ENCODE measurements at places on chromosomes 16 and 17.

DNA sequence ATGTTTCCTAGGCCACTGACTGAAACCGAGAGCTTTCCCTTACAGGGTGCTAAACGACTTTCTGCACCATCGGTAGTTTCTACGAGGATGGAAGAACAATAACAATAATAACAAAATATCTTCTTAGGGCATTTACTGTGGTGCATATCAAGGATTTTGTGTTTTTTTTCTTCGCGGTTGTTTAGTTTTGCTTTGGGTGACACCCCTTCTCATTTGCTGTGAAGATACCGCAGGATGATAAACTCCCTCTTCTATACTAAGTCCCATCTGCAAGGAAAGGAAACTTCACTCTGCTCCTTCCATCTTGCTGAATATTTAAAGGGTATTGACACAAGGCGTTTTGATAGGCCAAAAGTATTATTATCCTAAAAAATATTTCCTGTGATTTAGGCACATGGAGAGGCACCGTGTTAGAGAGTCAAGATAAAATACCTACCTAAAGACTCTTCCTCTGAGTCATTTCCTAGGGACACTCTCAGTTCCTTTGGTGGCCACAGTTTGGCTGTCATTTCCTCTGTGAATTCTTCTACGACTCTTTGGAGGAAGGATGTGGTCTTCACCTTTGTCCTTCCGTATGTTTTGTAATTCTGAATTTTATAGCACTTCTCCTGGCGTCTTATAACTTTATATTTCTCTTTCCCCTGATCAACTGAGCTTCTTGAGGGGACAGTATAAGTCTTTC is 318.8 kb downstream of the CDH13 start:
- DNase-seq, result no peak

DNA sequence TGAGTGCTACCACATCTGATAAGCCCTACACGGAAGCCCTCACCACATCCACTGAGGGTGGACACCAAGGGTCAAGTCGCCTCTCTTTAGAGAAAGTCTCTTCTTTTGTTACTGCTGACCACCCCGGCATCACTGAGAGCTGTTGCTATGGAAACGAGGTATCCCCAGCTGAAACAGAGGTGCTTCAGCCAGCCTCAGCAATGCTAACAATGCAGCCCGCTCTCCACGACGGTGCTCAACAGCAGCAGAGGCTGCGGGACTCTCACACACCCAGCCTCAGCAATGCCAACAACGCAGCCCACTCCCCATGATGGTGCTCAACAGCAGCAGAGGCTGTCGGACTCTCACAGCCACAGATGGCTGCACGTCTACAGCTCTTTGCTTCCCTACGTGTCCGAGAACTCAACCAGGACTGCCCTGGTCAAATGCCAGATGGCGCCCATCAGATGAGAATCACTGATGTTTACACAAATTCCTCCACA is 41.4 kb downstream of the VPS53 start:
- DNase-seq, result no peak

- DNase-seq, result no peak
These were observed 210.0 kb downstream of the MAP2K4 start for GRCh38 chr17:12230481-12231354.

- DNase-seq, result no peak
These were observed 77.6 kb upstream of the KSR1 start for GRCh38 chr17:27378482-27379175.

DNA sequence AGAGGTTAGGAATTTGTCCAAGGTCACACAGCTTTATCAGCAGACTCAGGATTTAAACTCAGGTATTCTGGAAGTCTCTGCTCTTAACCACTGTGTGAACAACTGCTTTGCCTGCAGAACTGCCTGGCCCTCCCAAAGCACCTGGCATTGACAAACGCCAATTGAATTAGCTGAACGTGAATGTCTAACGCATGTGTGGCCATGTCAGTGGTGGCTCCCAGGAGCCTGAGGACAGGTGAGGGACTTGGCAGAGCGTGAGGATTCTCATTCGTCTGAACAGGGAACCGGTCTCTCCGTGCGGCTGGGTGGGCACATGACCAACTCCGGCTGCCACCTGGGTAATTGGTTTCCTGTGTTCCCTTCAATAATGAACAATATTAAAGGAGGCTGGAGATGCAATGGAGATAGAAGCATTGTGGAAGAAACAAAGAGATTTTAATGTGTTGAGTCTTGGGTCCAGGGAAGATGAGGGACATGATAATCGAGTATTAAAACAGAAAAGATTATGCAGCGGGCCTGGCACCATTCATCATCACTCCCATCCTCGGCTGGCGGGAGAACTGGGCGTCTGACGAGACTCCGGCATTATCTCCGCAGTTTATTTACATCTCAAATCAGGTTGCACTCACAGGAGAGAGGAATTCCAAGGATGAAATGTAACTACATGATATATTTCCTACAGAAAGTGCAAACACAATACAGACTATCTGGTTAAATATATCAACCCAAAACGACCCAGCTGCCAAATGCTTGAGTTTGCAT is 113.5 kb downstream of the NPIPB5 start:
- DNase-seq, result no peak

DNA sequence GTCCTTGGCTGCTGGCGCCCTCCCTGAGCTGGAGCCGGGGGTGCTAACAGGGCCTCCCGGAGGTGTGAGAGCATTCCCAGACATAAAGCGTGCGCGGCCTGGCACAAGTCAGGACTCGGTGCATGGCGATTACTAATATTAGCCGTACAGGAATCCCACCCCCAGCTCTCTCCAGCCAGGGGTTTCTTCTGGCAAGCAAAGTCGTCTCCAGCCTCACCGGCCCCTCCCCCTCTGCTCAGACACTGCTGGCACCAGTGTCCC is 5.0 kb downstream of the CASKIN1 start:
- no peak for DNase-seq
